Neural progenitor cell (in vitro differentiated cells): ENCODE measurements at places on chromosomes 1 and 21. TPM values are rescaled to one million over a fixed set of nuclear protein-coding genes. Genes with fewer than 3 reads are reported as not detected.

The AMY1A gene
- total RNA-seq: not detected in 2 replicates

DNA sequence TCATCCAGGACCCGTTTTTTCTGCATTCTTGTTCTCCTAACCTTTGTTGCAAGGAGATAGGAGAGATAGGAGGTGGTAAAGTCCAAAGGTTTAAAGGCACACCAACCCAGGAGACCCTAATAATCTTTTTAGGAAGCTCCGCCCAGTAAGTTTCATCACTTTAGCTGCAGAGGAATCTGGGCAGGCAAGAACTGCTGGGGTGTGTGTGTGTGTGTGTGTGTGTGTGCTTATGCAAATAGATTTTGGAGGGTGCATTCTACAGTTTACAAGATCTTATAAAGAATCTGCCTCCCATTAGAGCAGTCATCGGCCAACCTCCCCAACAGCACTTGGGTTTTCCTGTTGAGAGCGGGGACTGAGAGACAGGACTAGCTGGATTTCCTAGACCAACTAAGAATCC is 3.9 kb upstream of the IL10 start:
- no peak for DNase-seq

DNA sequence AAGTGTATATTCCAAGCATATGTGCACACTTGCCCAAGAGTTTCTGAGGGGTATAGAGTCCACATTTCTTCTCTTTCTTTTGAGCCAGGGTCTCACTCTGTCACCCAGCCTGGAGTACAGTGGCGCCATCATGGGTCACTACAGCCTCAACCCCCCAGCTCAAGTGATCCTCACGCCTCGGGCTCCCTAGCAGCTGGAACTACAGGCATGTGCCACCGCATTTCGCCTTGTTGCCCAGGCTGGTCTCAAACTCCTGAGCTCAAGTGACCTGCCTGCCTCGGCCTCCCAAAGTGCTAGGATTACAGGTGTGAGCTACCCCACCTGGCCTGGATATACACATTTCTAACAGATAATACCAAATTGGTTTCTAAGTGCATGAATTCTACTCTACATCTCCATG is 17.1 kb upstream of the SRP9 start:
- no peak for DNase-seq

DNA sequence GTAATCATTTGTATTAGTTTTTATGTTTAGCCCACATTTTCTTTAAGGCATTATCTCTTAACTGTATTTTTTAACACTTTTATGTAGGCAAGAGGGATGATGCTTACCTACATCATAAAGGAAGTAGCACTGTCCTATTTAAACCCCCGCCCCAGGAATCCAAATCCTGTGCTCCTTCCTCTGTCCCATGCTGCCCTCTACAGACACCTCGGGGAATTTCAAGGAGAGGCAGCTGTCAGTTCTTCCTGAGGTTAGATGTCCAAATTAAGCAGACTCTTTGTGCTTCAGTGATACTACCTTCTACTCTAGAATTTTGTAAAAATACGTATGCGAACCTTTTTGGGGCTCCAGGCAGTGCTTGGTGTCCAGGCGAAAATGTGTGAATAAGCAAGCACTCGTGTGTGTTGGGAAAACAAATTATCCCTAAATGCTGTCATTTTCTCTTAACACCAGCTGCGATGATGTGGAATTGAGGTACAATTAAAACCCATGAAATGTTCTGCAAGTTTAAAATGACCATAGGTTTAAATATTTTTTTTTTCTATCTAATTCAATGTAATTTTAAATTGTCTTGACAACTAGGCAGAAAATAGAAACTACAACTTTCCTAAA is 19.2 kb downstream of the CRCT1 start:
- DNase-seq: no peak

GRCh38 chr1:42601472-42601871 is 56.8 kb upstream of the PPIH start:
- DNase-seq: no peak

GRCh38 chr1:169060919-169061639 is 45.4 kb upstream of the ATP1B1 start:
- DNase-seq: no peak

The DIPK1A gene
- total RNA-seq: 3.6 and 3.8 TPM in 2 replicates

- no peak for DNase-seq
These were observed 144.1 kb upstream of the AJAP1 start for GRCh38 chr1:4510276-4510691.

DNA sequence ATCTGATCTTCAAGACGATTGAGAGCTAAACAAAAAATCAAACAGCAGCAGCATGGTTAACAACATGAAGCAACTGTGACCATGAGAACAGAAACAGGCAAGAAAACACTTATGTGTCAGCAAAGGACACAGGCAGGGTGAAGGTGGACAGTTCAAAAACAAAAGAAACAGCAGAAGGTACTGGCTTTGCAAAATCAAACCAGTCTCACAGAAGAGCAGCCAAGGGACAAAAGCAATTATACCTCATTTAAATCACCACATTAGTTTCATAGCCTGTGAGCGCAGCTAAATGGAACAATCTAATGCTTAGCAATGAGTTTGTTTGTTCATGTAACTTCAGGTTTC is 59.1 kb downstream of the CAPN2 start:
- no peak for DNase-seq

- no peak for DNase-seq
These were observed 122.0 kb downstream of the IGSF21 start for GRCh38 chr1:18229625-18230024.

DNA sequence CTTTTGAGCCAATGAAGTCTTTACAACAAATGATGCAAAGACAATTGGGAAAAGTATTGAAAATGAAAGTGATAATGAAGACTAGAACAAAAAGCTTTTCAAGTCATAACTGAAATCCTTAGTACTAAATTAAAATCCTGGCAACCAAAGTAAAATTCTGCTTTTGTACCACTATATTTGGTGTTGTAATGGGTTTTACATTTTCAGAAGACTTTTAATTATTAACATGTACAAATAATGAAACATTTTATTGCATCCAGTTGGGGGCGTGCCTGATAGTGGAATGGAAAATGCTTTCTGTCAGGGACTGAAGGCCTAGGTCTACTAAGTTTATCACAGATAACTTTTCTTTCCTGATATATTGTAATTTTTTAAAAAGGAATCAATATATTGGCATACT is 89.4 kb downstream of the SDCCAG8 start:
- DNase-seq: no peak

The MYOM3 gene
- 0.06 TPM in 1 of 2 replicates, not detected in the other for total RNA-seq

DNA sequence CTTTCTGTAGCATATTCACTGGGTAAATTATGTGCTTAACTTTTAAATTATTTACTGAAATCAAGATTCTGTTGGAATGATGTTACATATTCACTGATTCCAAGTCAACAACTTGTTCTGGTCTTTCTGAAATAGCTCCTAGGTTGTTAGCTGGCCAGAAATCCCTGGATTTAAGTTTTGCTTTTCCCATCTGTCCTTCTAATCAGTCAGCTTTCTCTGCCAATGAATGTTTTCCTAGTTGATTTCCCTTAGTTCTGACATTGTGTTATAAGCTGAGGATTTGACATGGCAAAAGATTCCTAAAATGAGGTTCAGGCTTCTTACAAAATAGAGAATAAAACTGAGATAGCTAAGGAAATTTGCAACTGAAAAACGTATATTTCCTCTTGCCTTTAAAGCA is 1479.6 kb downstream of the MRPL39 start:
- no peak for DNase-seq

The NCF2 gene
- total RNA-seq: not detected in 2 replicates

The ZNF648 gene
- total RNA-seq: 1.5 and 2.0 TPM in 2 replicates

DNA sequence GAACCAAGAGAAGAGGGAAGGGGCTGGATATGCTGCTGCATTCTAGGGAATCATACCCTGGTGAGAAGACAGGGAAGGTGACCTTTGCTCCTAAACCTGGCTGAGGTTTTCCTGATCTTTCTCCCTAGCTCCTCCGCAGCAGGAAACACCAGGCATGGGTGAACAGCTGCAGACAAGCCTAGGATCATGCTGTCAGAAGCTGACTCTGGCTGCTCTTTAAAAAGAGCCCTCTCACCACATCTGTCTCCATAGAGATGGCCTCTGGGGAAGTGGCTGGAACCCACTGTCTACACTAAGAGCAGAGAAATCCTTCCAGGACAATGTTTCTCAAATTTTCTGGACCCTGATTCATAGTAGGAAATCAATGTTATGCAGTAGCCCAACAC is 57.6 kb downstream of the CD34 start:
- no peak for DNase-seq

DNA sequence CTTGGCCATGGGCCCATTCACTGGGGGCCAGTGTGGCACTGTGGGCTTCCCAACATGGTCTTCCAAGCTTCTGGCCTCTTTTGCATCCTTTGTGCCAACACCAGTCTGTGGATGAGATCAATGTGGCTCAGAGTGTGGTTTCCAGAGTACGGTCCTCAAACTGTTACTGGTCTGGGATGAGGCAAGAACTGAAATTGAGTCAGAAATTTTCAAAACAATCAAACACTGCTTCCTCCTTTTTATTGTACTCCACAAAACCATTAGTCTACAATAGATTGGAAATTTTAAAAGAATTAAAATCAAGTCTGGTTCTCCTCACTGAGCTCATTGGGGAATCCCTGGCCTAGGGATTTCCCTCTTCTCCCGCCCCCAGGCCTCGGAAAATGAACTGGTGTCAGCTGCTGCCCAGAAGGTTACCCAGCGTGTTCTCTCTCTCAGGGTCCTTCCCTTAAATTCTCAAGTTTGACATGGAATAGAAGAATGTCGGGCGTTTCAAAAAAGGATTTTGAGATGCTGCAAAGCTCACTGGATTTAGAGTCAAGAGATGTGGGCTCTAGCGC is 222.0 kb downstream of the SDCCAG8 start:
- no peak for DNase-seq

- no peak for DNase-seq
These were observed 24.8 kb upstream of the TTC34 start for GRCh38 chr1:2826316-2826715.

DNA sequence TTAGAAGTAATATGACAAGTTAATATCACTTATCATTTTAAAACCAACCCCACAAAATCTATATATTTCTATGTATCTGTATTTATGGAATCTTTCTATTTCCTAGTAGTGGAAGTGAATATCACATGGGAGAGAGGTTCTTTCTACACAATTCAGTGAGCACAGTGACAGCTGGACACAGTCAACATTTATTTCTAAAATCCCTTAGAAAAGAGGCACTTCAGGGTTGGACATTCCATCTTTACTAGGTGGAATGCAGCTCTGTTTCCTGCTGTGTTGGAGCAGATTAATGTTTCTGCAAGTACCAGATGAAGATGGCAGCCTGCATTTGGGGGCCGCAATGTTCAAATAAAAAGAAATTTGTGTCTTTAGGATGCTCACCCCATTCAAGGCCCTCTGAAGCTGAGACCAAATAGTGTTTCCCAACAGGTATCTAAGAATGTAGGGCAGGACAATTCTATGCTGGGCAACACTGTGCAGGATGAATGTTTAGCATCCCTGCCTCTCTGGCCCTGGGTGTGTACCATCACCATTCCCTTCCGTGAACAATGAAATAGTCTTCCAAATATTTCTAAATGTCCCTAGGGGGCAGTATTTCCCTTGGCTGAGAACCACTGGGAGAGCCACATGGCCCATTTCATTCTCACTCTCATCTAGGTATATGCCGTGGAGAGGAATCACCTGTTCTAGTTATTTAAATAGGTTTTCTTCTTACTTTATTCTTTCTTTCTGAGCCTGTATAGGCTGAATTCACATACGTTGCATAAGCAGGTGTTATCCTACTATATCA is 394.8 kb downstream of the PRDM2 start:
- peak; percentile 64 for DNase-seq

The IVL gene
- not detected in 2 replicates for total RNA-seq

GRCh38 chr1:203282720-203283542 is 22.4 kb upstream of the BTG2 start:
- no peak for DNase-seq

The TFB2M gene
- total RNA-seq: 16.4 and 21.1 TPM in 2 replicates

- DNase-seq: no peak
These were observed 8.0 kb downstream of the ARHGEF16 start for GRCh38 chr1:3462356-3463012.

- DNase-seq: no peak
These were observed 510.4 kb upstream of the ADAMTS5 start for GRCh38 chr21:27477296-27477695.
